ENCODE measurements at places on chromosomes 12 and 14. TPM values are rescaled to one million over a fixed set of nuclear protein-coding genes. Genes with fewer than 3 reads are reported as not detected.

GRCh38 chr12:111248236-111249017, 120.5 kb downstream of the PHETA1 start:
- DNase-seq: no peak

DNA sequence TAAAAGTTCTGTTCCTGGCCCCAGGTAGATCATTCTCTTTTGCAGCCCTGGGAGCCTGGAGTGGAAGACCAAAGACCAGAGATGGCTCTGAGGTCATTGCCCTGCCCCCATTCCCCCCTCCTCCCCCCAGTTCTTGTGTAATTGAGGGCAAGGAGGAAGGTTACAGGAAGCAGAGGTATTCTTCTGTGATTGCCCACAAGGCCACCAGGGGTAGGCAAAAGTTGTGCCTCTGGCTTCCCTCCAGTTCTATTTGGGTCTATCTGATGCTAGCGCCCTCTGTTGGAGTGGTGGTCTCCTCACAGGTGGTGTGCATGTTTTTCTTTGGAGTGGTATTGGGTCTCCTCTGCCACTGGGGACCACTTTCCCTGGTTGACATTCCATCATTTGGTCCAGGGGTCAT, 41.2 kb upstream of the CRY1 start:
- no peak for DNase-seq

- DNase-seq: no peak
Observed at GRCh38 chr12:132922676-132923075, 33.4 kb downstream of the ZNF605 start.

The SIX4 gene
- 17.3 TPM for total RNA-seq

The MFAP5 gene
- total RNA-seq: not detected

The SLC25A21 gene
- total RNA-seq: 2.1 TPM

The CD163L1 gene
- not detected for total RNA-seq
